Mucosa of descending colon (tissue), 3 donors: ENCODE measurements at places on chromosomes 7 and 10. TPM values are rescaled to one million over a fixed set of nuclear protein-coding genes. Genes with fewer than 3 reads are reported as not detected.

- peak; percentile 68 for DNase-seq
Observed at GRCh38 chr7:101172854-101173751, 7.0 kb downstream of the NAT16 start.

GRCh38 chr7:20403331-20403730, 72.6 kb downstream of the ITGB8 start:
- no peak for DNase-seq

GRCh38 chr10:76296957-76297356, 865.5 kb downstream of the LRMDA start:
- no peak for DNase-seq

DNA sequence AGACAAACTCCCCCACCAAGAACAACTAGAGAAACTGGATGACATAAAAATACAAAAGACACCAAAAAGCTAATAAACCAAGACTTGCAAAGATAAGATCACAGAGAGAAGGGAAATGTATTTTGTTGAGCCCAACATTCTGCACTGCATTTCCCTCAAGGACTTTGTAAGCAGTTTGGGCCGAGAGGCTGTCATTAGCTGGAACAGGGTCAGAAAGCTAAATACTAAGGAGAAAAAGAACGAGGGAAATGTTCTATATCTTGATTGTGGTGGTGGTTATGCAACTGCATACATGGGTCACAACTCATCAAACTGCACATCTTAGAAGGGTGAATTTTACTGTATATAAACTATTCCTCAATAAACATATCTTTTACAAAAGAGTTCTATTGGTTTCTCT, 315.0 kb downstream of the IPMK start:
- DNase-seq, result no peak

- no peak for DNase-seq
Observed at GRCh38 chr7:135114622-135115021, 33.2 kb upstream of the TMEM140 start.

- no peak for DNase-seq
Observed at GRCh38 chr7:115491744-115492380, 538.7 kb downstream of the TFEC start.

DNA sequence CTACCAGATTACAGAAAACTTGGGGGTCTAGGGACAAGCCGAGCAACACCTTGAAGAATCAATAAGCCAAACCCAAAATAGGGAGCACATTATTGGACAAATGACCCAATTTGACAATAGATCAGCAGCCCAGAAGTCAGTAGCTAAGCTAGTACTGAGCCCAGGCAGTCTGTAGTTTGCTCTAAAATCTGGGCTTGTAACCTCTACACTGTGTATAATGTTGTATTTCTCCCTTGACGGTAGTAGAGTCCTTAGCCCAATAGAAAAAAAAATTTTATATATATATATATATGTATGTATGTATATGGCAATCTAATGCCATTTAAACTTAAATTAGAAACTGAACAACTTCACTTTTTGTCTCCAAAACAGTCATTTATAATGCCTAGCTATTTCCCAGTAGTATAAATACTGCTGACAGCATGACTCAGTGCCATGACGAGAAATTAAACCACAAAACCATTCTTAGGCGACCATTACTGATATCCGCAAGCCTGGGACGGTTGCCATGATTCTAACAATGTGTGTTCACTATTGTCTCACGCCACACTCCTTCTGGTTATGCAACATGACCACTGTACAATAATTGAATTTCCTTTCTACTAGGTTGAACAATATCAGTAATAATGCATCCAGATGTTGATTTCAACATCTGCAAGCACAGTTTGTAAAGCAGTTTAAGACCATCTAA, 110.5 kb downstream of the IPMK start:
- DNase-seq, result no peak

DNA sequence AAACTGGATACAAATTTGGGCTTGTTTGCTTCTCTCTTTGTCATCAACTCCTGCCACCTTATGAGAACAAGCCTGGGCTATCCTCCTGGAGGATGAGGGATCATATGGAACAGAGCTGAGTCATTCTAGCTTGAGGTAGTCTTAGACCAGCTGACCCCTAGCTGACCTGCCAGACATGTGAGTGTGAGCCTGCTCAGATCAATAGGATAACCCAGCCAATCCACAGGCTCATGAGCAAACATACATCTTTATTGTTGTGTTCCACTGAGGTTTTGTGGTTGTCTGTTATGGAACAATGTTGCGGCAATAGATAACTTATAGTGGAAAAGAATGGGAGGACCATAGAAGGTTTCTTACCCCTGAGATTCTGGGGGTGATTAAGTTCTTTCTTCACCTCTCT, 54.5 kb upstream of the FAM180A start:
- DNase-seq, result no peak

GRCh38 chr10:122054048-122055025, 65.4 kb downstream of the TACC2 start:
- DNase-seq, result no peak

DNA sequence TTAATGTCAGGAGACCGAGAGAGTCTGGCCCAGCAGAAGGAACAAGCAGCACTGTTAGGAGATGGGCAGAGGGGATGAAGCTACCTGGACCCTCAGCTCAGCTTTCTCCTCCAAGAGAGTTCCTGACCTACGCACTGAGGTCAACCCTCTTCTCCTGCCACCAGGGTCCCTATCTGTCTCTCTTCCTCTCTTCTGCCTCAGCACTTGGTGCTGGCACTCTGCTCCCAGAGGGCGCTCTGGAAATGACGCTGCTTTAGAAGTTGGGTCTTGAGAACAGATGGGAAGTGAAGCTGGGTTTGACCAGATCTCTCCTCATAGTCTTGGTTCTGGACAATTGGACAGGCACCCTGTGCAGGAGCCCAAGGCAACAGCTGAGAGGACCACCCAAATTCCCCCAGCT, 216.0 kb upstream of the AGK start:
- DNase-seq, result no peak

DNA sequence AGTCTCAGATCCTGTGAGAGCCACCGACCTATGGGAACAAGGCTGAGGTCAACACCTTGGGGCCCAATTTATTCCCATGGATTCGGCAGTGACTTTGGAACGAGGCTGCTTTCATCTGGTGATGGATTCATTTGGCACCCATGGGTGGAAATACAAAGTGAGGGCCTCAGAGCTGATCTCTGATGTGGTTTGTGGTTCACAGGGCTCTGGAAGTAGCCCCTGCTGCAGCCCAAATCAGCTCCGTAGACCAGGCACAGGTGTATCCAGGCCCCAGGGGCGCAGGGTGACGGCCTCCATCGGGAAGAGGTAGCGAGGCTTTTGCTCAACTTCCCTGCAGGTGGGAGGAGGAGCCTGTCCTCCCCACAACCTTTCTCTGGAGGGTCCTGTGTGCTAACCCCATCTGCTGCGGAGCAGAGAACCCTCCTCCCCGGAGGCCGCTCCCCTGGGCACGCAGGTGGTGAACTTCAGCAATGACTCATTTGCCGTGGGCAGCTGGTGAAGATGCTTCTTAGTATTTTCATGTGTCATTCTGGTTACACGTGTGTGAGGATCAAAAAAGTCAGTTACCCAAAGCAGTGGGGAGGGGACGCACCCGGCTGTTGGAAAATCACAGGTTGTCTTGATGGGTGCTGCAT, 7.5 kb upstream of the JAKMIP3 start:
- no peak for DNase-seq

GRCh38 chr7:22051886-22052673, 106.4 kb upstream of the CDCA7L start:
- no peak for DNase-seq

DNA sequence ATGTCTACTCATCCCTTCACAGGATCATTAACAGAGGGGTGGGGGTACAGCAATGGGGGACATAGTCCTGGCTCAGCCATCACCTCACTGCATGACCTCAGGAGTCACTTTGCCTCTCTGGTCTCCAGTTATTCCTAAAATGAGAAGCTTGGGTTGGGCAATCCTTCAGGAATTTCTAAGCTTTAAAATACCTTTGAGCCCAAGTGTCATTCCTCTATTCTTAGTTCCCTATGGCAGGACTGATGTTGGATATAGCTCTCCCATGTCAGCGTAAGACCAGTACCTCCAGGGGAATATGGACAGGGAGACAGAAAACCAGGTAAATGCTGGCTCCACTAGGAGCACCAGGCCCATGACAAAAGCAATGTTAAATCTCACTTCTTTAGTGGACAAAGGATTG, 34.5 kb downstream of the BLNK start:
- DNase-seq, result no peak

DNA sequence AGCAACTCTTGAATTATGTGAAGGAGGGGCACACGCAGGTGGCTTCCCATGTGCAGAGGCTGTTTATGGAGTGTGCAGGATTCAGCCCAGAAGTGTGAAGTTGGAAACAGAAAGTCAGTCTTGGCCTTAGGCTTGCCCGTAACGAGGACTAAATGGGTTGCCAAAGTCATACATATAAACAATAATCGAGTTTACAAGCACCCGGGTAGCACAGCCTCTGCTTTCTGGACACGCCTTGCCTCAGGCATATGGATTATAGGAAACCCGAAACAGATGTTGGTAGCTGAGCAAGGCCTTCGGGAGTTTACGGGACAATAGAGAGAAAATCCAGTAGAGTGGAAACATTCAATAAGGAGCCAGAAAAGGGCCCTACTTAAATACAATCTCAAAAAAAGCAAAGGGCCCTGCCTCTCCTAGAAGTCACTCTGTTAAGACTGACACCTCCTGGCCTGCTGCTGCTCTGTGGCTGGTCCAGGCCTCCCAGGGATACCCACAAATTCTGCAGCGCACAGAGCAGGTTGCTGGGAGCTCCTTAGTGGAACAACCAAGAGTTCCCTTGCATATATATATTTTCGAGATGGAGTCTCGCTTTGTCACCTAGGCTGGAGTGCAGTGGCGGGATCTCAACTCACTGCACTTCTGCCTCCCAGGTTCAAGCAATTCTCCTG, 48.5 kb downstream of the SMKR1 start:
- DNase-seq, result no peak

GRCh38 chr7:36925691-36926090, 201.4 kb upstream of the AOAH start:
- no peak for DNase-seq

- DNase-seq, result no peak
Observed at GRCh38 chr10:42875798-42876341, 93.3 kb downstream of the BMS1 start.

Gene ZPBP
- not detected for total RNA-seq

Gene PRTFDC1
- total RNA-seq, result 11.9 TPM

Gene CTAGE8
- 4.0 TPM for total RNA-seq

Gene CFAP43
- total RNA-seq, result 0.58 TPM

Gene SNX10
- total RNA-seq, result 1.9 TPM

Gene ZNF518A
- total RNA-seq, result 34.0 TPM

Gene CALHM2
- total RNA-seq, result 16.8 TPM
